Ureter (tissue), 1 donor: ENCODE measurements at places on chromosomes 7 and 10.

DNA sequence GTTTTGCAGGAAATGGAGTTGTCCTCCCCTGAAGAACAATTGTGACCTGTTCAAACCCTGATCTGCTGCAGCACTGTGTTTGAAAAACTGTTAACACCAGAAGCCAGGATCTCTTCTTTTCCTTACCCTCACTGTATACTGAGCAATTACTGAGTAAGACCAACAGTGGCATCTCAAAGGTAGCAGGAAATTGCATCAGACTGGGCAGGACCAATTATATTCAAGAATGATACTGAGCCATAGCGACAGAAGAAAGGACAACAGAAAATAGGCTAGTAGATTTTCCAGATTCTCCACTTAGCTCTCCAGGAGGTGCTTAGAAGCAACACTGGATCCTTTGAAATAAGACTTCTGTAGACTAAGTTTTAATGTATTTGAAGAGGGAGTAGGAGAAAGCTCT is 57.4 kb upstream of the INHBA start:
- DNase-seq: no peak

DNA sequence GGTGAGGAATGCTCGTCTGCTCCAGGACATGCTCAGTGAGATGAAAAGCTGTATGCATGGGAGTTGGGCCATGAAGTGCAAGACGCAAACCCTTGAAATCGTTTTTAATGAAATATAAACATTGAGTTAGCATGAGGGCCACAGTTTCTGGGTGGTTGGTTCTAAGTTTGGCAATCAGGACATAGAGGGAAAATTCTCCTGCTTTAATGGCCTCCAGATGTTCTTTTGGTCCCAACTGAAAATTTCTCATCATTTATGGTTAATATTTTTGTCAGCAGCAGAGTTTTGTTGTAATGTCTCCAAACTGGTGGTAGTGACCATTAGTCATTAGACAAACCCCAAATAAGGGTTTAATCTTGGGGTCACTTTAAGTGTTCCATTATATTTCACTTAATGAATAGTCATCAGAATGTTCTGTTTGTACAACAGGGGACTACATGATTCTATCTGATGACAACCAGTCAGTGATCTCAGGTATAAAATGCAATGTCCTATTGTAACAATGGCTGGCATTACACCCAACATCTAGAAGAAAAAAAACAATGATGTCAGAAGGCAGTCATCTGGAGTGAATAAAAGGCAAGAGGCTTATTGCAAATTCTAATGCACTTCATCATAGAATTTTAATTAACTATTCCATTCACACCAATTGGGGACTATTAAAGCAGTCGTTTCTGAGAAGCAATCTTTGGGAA is 197.4 kb downstream of the JCAD start:
- DNase-seq: no peak

GRCh38 chr10:101760510-101760909 is 15.4 kb downstream of the FGF8 start:
- DNase-seq: no peak

DNA sequence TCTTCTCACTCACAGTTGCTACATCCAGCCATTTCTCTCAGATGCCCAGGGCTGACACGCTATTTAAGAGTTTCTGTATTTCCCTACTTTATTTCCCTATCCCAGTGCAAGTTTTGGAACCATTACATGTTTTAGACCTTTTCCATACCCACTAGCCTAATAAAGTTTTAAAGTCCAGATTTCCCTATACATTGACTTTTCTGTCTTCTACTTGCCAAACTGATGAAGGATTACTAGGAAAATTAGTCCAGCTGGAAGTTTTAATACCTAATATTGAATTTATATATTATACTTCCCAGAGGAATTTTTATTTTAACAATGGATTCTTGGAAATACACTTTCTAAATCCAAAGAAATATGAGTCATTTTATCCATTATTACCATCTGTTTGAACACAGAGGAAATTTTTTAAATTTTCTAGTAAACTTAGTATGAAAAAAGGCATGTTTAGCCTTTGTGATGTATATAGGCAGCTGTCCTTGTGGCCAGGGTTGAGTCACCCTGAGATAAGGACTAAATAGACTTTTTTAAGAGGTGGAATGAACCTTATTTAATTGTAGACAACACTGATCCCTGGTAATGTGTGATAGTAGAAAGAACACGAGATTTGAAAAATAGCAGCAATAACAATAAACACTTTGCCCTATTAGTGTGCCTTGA is 205.0 kb downstream of the TFEC start:
- DNase-seq: no peak

DNA sequence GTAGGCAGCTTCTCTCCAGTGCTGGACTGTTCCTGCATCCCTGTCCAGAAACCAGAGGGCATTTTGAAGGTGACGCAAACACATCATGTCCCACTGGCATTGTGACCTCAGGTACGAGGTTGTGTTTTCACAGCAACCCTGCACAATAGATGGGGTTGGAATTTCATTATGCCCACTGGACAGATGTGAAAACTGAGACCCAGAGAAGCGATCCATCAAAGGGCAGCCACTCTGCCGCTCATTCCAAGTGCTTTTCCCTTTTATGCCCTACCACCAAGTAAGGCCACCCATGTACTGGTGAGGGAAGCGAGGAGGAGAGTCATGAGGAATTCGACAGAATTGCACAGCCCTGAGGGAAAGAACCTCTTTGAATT is 63.3 kb downstream of the CALML3 start:
- no peak for DNase-seq

GRCh38 chr7:18429547-18429946 is 66.0 kb upstream of the HDAC9 start:
- DNase-seq: no peak

- DNase-seq: no peak
Observed at GRCh38 chr7:1083729-1084657, 3.9 kb upstream of the GPER1 start.

- no peak for DNase-seq
Observed at GRCh38 chr7:129742256-129742655, 130.7 kb downstream of the NRF1 start.

- DNase-seq: no peak
Observed at GRCh38 chr7:150377196-150377595, 1.9 kb upstream of the ZNF775 start.

- no peak for DNase-seq
Observed at GRCh38 chr7:154638286-154638685, 364.6 kb downstream of the PAXIP1 start.

DNA sequence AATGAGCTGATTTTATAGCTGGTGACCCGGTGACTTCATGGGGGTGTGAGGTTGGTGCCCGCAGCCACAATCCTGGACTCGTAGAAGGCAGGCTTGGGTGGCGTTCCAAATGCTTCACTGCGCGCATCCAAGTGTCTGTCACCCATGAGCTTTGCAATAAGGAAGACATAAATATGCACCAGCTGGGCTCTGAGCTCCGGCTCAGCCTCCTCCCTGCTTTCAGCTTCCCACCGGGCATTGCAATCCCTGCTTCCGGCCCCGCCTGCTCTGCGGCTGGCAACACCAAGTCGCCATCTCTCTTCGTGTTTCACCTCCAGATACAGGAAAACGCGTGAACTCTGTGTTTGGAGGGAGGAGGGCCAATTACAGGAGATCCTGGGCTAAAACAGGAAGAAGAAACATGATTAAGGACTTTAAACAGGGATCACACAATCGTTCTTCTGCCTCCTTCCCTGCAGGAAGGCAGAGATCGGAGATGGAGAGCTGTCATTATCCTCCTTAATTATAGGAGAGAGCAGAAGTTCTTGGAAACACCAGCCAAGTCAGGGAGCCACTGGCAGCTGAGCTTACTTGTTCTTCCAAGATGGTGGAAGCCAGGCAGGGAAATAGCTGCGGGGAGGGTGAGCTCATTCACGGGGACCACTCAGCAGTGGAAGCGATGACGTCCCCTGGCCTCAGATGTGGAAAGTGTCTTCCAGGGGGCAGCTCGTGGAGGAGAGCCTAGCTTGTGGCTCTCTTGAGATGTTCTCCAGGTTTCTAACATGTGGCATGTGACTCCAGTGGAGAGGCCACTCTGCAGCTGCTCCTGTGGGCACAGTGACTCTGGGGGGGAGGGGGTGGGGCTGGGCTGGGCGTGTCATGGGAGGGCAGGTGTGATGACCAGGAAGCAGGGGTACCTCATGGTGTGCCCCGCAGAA is 134.9 kb downstream of the CAMK1D start:
- no peak for DNase-seq

- no peak for DNase-seq
Observed at GRCh38 chr10:126066456-126066855, 170.1 kb downstream of the FANK1 start.

DNA sequence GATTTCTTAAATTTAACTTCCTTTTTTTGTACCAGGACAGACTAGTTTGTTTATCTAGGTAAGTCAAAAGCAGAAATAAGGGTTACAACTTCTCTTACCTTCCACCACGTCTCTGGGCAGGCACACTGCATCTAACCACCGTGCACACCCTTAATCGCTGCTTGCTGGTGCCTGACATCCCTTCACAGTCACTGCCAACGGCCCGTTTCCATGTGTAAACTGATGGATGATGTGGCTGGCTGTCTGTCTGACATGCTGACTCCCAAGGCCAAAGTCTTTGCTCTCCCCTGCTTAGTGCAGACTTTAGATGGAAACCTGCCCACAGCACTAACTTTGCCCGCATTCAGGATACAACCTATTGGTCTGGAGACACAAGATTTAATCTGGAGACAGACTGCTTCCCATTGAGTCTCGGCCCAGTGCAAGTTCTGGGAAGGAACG is 1.1 kb downstream of the TMEM273 start:
- peak; percentile 35 for DNase-seq

DNA sequence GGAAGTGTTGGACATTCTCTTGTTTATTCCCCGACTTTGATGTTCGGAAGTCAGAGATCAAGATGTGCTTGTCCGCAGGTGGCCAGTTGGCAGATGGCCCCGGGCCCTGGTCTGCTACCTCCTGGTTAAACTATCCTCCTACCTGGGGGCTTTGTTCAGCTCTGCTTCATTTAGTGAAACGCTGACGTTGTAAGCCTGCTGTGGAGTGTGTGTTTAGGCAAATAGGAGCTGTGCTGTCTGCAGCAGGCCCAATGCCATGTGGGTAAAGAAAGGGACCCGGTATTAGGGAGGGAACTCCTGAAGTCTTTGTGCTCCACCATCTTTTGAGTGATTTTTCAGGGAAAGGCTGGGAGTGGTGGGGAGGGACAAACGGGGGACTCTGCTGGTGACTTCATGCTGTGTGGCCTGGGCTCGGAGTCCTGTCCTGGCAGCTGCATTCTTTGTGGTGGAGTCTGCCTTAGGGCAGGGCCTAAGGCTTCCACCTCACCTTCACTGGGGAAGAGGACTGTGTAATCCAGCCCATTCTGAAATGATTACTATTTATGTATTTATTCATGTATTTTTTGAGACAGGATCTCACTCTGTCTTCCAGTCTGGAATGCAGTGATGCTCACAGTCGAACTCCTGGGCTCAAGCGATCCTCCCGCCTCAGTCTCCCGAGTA is 171.1 kb upstream of the KLF6 start:
- DNase-seq: no peak

GRCh38 chr7:151637781-151638261 is 118.1 kb upstream of the RHEB start:
- DNase-seq: peak; percentile 56

- DNase-seq: no peak
Observed at GRCh38 chr7:91251877-91252276, 12.4 kb upstream of the FZD1 start.

GRCh38 chr7:73358590-73359275 is 30.8 kb downstream of the FKBP6 start:
- no peak for DNase-seq

DNA sequence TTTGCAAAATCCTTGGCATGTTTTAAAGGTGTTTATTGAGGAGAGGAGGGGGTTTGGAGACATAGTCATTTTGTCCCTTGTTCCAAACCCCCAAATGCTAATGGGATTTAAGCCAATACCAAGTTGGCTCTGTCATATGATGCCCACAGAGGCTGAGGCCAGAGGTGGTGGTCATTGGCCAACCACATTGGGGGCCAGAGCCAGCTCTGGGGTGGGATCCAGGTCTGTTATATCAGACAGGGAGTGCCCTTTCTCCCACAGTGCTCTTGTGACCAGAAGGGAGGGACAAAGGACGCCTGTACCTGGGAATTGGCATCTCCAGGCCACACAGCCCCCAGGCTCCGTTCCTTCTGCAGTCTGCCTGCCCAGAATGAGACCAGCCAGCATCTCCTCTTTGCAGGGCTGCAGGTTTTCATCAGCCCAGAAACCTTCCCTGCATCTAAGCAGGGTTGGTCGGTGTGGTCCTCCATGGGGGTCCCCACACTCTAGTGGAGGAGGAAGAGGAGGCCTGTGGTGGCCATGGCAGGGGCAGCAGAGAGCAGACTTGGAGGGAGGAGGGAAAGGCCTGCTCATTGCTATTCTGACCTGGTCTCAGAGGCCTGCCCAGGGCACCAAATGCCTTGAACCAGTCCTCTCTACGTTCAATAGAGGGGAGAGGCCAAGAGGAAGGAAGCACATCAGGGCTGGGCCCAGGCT is 17.9 kb downstream of the ADCYAP1R1 start:
- no peak for DNase-seq

DNA sequence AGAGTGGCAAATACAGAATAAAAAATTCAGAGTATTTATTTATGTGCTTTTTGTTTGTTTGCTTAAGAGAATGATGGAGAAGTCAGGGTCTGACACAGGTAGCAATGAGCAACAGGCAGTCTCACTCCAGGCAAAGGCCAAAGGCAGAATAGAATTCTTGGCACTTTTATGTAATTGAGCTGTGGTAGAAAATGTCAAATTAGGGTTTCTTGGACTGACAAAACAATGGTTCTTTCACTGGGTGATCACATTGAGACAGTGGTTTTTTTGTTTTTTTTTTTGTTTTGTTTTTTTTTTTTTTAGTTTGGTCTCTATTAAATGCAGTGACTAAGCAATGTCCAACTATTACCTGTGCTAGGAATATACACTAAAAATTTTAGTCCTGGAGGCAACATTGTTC is 27.4 kb downstream of the POM121L12 start:
- no peak for DNase-seq

- no peak for DNase-seq
Observed at GRCh38 chr10:103855852-103856796, 748 bp upstream of the SH3PXD2A start.

DNA sequence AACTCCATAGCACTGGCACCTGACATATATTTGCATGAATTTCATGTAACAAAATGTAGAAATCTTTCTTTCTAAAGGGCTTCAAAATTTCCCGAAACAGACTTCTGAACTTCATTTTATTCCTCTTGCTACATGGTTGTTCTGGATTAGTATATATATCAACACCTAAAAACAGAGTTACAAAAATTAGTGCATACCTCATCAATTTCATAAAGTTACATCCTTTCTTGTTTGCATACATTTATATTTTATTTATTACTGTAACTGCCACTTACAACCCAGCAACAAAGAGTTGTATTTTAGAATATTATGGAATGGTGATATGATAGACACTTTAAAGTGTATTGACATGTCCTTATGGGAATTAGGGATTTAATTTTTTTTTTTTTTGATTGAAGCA is 2.0 kb upstream of the ITGB8 start:
- DNase-seq: no peak

- DNase-seq: no peak
Observed at GRCh38 chr10:83677795-83678194, 461.5 kb upstream of the GHITM start.

- no peak for DNase-seq
Observed at GRCh38 chr7:74069086-74069541, 14.5 kb upstream of the LIMK1 start.
